ENCODE measurements at places on chromosomes 12 and 14.

DNA sequence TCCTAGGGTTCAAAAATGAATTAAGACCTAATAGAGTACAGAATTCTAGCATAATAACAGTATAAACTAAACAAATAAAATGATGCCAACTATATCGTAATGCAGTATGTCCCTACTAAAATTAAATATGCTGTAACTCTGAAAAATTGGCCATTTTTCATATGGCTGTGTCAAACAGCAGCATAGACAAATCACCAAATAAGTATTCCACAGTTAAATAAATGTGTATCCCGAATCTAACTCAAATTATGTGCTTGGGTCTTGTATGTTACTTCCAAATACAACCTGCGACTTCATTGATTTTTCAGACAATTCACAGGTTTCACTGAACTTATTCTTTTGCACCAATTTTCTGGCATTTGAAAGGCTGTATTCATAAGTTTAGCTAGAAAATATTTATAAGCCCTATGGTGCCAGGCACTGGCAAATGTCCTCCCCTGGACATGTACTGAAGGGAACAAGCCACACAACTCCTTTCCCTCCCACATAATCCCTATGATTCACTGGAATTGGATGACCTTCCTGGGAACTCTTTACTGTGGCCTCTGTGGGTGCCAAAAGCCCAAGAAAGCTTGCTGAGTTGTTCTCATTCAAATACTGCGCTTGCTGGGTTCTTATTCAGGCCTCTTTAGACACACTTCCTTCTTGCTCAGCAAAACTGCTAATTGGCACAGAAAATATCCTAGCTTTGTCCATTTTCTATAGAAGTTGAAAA is 108.8 kb downstream of the KITLG start:
- DNase-seq: no peak

DNA sequence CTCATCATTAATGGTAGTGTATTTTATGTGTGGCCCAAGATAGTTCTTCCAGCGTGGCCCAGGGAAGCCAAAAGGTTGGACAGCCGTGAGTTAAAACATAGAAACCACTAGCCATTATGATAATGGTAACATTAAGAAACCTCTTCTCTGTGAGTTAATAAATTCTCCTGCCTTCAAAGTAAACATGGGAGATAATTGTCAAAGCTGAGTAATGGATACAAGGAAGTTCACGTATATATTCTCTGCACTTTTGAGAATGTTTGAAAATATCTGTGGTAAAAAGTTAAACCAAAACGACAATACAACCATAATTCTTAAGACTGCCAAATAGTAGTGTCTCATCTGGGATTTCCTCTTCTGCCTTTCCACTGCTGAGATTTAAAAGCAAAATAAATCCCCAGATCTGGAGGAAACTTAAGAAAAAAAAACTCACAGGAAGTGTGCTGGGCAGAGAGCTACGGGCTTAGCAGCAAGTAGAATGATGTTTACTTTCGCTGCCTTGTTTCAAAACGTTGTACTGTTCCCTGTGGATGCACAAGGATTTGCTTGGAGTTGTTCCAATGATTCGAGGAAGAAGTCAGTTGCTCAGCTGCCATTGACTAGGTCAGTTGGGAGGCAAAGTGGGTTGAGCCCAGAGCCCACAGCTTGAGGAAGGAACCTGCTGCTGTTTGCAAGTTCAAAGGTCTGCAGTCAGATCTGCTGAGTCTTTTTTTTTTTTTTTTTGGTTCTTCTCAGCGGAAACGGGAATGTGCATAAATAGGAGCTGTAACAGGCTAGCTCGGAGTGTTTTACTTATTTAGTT is 1.7 kb downstream of the TPCN1 start:
- DNase-seq: no peak

DNA sequence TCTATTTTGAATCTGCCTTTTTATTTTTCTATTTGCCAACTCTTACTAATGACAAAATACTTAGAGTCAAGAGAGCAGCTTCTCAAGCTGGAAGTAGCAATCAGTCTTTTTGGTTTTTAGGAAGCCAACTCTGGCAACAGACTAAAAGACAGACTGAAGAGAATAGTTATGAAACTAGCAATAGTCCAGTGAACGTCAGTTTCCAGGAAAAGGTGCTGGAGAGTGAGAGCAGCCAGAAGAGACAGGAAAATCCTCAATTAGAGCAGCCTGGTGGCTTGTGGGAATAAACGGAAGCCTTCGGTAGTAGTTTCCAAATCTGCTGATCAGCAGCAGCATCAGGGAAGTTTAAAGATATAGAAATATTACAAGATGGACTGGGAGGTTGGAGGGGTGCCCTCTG is 27.1 kb downstream of the ATG14 start:
- no peak for DNase-seq

- no peak for DNase-seq
These were observed 260.5 kb downstream of the MSRB3 start for GRCh38 chr12:65539023-65539422.

GRCh38 chr12:126770188-126770587 is 1496.8 kb upstream of the TMEM132C start:
- DNase-seq: no peak

- no peak for DNase-seq
These were observed 15.0 kb upstream of the TMEM119 start for GRCh38 chr12:108612788-108613282.

GRCh38 chr14:59863806-59864525 is 6.6 kb downstream of the RTN1 start:
- DNase-seq: no peak

DNA sequence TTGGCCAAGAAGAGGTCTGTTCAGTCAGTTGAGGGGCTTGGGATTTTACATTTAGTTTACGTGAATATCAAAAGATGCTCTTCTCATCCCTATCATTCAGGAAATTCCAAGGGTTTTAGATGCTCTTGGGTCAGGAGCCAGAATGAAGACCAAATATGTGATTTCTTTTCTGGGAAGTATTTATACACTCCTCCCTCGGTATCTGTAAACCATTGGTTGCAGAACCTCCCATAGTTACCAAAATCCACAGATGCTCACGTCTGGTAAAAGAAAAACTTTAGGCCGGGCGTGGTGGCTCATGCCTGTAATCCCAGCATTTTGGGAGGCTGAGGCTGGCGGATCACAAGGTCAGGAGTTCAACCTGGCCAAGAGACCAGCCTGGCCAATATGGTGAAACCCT is 75.9 kb downstream of the TNFAIP2 start:
- no peak for DNase-seq

DNA sequence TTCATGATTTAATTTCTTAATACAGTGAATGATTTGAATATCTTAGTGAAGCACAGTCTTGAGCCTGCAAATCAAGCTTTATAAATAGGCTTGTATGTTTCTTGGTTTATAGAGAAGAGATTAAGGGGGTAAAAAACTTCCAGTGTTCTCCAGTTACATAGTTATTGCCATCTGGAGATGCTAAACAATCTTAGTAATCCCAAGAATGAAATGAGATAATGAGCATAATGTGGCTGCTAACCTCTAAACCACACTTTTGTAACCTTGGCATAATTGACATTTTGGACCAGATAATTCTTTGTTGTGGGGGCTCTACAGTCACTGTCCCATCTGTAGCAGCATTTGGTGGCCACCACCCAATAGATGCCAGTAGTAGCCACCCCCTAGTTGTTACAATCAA is 316.8 kb downstream of the CCDC91 start:
- no peak for DNase-seq

DNA sequence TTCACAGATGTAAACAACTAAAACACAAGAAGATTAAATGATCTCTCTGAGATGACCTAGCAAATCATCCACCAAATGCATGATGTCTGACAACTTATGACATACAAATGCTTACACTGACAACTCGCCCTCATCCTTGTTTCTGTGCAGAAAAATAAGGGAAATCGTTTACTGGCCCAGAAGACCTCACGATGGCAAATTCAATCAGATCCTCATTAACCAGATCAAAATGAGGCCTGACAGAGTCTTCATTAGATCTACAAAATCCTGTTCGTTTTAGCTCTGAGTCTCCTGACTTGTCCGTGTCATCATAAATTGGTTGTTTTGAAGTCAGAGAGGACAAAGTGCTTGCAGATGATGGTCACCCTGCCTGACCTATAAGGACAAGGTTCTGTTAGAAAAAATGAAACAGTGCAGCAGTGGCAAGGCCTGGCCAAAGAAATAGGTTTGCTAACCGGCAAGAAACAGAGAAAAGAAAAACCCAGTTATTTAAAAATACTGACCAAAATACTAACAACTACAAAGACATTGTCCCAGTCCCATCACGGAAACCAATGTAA is 109.5 kb downstream of the BTG1 start:
- DNase-seq: no peak

GRCh38 chr14:51783765-51784164 is 76.6 kb upstream of the GNG2 start:
- no peak for DNase-seq

DNA sequence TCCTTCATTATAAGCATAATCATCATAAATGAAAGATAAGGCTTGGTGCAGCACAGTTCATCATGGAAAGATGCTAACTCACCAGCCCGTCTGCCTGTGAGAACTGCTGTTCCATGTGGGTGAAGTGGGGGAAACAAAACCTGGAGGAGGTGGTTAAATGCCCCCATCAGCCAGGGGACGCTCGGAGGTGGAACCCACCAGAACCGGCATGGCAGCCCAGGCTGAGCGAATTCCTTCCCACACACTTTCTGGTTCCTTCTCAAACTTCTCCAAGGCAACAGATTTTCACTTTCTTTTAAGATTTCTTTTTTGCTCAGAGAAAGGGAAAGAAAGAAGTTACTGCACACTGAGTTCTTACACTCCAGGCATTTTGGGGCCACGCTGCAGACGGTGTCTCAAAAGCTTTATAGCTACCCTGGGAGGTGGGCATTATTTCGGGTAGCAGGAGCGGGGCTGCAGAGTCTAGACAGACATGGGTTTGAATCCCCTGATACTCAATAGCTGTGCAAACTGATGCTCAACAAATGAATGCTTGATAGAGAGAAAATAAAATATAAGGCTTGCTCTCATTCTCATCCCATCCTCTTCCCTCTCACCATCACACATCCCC is 190.7 kb downstream of the BCL11B start:
- no peak for DNase-seq
